ENCODE measurements at places on chromosomes 4 and X.
A peak's percentile ranks its signal among the peaks of the same experiment; 100 is the strongest.

DNA sequence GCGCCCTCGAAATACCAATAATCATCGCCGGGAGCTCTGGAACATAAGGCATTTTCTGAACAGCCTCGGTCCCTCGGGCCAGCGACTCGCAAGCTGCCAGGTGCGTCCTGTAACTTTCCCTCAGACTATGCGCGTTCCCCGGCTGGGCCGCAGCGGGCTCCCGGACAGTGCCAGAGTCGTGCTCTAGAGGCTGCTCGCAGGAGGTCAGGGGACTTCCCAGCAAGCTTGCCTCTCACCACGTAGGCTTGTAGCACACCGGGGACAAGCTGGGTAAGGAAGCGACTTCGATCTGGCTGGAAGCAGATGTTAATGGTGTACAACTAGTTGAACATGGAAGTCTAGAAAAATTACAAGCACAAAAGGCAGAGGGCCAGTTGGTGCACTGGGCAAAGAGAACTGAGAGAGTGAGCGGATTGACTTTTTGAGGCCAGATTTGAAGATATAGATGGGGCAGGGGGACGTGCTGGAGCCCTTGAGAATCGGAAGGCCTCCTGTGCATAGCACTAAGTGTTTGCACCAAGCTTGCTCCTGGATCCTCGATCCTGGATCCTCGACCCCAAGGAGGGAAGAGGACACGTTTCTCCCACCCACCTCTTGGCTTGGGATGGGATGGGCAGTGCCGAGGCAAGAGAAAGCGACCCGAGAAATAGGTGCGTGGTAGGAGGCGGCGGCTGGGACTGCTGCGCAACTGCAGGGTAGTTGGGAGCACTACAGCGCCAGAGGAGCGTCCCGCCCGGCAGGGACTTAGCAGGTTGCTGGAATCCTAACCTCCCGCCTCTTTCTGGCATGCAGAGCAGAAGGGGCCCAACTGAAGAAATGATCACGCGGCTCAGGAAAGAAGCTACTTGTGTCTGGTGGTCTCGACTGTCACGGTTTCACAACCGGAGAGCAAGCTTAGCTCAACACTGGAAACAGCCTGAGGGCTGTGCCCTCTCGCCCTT lies 19.9 kb upstream of the ZIC3 start:
- DNase-seq = no peak

DNA sequence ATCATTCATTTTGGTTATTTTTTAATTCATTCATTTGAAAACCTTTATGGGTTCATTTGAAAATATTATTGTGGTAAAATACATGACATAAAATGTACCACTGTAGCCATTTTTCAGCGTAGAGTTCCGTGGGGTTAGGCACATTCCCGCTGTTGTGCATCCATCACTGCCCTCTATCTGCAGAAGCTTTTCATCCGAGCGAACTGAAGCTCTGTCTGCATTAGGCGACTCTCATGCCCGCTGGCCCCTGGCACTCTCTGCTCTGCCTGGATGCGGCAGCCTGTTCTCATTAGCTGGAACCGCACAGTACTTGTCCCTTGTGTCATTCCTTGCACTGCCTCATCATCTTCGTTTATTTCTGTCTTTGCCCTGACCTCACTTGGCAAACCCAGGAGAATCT lies 17.5 kb downstream of the CFAP99 start:
- no peak for DNase-seq

GRCh38 chr4:168803732-168804131 lies 206.3 kb downstream of the CBR4 start:
- DNase-seq = no peak

DNA sequence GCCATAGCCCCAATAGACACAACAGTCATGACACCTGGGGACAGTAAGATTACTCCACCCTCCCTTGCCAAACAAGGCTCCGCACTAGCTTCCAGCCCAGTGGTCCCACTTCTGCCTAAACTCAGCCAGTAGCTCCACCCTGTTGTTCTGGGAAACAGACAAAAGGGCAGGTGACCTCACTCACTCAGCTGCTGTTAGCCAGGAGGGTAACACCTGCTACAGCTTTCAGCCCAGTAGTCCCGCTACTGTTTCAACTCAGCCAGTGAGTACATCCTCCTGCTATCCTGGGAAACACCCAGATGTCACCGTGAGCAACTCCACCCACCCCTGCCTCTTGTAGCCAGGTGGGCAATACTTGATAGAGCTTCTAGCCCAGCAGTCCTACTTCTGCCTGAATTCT lies 162.7 kb upstream of the CPXCR1 start:
- DNase-seq = no peak

GRCh38 chrX:49042581-49043219 lies 457 bp downstream of the TFE3 start:
- DNase-seq = no peak

GRCh38 chr4:15476396-15476795 lies 6.7 kb downstream of the CC2D2A start:
- DNase-seq = no peak

DNA sequence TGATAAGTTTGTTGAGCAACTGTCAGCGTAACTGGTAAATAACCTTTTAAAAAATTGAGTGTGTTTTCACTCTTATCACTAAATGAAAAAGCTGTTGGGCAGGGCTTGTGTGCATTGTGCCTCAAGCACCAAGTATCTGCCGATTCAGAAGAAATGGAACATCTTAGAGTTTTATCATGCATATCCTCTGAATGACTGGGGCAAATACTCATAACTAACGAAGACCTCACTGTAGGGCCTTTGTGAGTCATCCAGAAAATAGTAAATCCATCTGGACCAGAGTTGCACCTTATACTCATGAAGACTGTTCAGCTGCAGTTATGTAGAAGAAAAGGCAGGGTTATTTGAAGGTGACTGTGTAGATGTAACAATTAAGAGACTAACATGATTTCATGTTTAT lies 222.1 kb downstream of the CAMK2D start:
- DNase-seq = peak; percentile 42

DNA sequence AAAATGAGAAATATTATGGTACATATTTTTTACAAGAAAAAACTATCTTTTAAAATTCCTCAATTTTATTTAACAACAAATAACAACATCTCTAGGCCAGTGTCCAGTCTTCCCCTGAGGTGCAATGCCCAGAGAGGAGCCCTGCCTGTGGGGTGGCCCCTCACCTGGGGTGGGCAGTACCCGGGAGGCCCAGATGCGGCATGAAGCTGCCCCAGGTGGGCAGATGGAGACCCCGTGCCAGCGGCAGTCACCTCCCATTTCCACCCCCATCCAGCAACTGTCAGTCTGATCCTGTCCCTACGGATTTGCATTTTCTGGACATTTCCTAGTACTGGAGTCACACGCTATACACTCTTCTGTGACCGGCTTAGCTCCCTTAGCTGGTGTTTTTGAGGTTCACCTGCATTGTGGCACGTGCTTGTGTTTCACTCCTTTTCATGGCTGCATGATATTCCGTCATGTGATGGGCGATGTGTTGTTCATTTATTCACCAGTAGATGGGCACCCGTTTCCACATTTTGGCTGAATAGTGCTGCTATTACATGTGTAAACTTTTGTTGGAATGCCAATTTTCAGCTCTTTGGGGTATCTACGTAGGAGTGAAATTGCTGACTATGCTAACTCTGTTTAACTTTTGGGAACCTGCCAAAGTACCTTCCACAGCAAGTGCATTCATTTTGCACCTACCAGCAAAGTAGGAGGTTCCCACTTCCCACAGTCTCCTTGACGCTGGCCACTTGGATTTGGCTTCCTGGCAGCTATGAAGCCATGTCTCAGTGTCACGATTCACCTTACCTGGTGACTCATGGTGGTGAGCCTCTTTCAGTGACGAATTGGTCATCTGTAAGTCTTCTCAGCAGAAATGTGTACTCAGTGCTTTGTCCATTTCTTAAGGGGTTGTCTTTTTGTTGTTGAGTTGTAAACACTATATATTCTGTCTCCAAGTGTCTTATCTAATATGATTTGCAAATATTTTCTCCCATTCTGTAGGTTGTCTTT lies 11.7 kb upstream of the MAEA start:
- DNase-seq = peak; percentile 25

- no peak for DNase-seq
Observed at GRCh38 chrX:114097866-114098265, 486.0 kb upstream of the HTR2C start.

DNA sequence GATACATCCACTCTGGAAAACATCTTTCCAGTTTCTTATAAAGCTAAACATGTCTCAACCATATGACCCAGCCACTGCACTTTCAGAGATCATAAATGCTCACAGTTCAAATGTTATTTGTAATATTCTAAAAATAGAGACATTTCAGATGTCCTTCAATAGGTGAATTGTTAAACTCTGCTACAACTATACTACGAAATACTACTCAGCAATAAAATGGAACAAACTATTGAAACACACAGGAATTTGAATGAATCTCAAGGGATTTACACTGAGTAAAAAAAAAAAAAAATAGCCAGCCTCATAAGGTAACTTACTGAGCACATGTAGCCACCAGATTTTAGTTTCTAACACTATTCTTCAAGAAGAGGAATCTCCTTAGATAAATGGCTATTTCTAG lies 253.9 kb downstream of the PCDH18 start:
- no peak for DNase-seq

DNA sequence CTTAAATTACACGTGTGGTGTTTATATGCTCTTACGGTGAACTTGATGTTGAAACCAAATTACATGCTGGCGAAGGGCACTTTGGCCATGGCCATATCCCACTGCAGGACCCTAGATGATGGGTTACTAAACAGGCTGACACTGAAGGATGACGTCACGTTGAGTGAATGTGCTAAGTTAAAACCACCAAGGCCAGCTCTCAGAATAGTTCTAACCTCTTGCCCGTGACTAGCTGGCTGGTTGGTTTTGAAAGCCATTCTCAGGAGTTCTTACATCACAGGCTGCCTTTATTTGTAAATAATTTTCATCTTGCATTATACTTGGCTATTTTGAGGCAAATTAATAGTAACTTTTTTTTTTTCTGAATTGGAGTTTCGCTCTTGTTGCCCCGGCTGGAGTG lies 41.3 kb upstream of the PHEX start:
- DNase-seq = no peak

DNA sequence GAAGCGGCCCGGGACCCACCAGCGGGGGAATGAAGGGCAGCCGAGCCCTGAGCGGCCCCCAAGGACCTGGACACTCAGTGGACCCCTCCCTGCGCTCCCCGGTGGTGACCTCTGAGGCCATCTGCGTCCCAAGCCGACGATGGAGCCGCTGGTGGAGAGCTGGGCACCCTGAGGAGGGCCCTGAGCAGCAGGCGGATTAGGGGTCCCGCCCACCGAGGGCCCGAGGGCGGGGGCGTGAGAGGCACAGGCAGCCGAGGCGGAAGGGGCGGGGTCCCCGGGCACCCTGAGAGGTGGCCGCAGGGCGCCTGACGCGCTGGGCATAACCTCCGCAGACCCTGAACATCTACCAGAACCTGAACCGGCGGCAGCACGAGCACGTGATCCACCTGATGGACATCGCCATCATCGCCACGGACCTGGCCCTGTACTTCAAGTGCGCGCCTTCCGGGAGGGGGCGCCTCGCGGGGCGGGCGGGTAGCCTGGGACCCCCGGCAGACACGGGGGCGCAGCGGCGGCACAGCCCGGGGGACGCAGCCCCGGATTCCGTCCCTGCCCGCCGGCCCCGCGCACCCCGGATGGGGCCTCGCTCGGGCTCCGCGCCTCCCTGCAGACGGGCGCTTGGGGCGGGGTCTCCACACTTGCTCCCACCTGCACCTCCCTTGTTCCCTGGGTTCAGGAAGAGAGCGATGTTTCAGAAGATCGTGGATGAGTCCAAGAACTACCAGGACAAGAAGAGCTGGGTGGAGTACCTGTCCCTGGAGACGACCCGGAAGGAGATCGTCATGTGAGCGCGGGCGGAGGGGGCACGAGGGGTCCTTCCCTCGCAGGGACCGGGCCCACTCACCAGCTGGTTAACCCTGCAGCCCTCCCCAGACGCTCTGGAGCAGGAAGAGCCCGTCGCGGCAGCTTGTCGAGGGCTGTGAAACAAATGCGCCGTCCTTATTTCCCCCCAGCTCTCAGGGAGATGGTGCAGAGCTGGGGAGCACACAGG lies 10.3 kb downstream of the ATP5ME start:
- DNase-seq = peak; percentile 76

- peak; percentile 27 for DNase-seq
Observed at GRCh38 chr4:120331486-120332370, 265.1 kb upstream of the MAD2L1 start.

DNA sequence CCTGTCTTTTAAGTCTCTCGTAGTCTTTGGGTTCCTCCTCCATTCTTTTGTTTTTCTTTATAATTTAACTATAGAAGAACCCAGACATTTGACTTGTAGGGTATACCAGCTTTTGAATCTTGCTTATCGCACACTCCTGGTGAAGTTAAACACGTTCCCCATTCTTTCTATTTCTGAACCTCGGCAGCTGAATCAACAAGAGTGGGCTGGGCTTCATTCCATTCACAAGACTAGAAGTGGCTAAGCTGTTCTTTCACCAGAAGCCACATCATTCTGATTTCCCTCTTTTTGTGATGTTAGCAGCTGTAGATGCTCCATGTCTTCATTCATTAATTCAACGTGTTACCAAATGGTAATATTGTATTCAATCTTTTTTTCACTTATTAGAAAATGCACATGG lies 167.9 kb downstream of the CORIN start:
- DNase-seq = no peak

- DNase-seq = peak; percentile 42
Observed at GRCh38 chr4:37453281-37453998, 208.9 kb downstream of the NWD2 start.

GRCh38 chr4:77050962-77051361 lies 24.8 kb downstream of the CCNI start:
- DNase-seq = no peak
